Left renal cortex interstitium (tissue), 4 donors: ENCODE measurements at places on chromosomes 12 and 14.

GRCh38 chr12:62736596-62736995 lies 198.4 kb downstream of the PPM1H start:
- no peak for DNase-seq

DNA sequence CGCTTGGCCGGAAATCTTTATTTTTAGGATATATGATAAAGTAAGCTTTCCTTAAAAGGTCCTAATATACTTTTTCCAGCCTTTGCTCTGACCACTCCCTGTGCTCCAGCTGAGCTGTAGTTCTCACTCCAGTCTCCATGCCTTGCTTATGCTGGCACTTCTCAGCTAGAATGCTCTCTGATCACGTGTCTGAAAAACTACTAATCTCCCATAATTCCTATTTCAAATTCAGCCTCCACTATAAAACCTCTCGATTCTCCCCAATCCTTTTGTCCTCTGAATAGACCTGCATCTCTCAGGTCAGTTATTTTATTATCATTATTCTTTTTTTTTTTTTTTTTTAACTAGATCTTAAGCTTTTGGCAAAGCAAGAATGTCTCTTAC lies 3.7 kb downstream of the BIN2 start:
- no peak for DNase-seq

DNA sequence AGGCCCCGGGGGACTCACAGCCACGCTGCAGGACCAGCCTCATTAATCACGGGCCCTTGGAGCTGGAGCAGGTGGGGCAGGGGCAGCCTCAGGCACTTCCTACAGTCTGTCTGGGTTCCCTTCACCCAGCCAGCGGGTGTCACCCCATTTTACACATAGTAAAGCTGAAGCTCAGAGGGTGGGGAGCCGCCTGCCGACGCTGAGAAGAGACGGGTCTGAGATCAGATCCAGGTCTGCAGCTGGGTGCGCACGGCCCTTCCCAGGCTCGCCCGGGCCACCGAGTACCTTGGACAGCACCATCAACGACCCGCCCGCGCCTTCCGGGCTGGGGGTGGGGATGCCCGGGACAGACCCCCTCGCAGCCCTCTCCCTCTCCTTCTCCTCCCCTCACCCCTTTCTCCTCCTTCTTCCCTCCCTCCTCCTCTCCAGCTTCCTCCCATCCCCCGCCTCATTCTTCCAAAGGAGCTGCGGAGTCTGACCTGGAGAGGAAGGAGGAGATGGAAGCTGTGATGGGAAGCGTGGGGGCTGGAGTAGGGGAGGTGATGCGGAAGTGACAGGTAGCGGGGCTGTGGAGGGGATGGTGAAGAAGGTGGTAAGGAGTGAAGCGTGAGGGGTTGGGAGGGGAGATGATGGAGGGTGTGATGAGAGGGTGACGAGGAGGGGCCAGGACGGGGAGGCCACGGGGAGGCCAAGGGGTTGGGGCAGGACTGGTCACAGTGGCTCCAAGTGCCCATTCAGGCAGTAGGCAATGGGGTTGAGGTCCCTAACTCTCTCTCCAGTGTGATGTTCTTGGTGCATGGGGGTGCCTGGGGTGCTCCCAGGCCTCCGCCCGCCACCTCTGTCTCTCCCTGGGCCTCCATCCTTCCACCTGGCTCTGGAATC lies 8.8 kb downstream of the DTX1 start:
- no peak for DNase-seq

DNA sequence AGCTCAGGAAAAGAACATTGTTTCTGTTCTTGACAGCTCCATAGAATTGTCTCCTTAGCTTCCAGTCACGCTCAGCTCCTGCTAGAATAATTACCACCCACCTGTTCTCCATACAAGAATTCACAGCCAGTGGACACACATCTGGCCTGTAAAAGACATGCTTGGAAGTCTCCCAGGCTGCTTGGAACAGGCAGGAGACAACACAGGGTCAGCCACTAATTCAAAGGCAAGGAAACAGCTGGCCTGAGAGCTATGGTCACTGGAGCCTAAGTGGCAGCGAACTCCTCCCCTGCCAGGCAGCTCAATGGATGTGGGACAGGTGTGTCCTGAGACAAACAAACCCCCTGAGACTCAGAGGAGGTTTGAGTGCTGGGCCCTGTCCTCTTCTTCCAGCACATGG lies 22.9 kb upstream of the LTBP2 start:
- DNase-seq: no peak

DNA sequence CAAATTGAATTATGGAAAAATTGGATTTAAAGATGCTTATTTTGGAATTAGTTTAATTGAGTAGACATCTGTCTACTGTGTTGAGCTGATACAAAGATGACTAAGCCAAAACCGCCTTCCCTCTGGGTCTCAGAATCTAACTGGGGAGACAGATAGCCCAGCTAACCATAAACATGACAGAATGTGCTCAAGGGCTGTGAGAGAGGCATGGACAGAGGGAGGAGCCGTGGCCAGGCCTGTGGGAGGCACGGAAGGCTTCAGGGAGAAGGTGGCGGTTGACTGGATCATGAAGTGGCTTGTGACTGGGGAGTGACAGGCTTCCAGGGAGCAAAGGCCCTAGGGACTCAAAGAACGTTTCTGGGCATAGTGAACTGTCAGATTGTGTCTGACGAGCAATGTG lies 74.6 kb downstream of the DACT1 start:
- DNase-seq: no peak

- DNase-seq: no peak
Observed at GRCh38 chr12:20134652-20135051, 233.7 kb upstream of the PDE3A start.

DNA sequence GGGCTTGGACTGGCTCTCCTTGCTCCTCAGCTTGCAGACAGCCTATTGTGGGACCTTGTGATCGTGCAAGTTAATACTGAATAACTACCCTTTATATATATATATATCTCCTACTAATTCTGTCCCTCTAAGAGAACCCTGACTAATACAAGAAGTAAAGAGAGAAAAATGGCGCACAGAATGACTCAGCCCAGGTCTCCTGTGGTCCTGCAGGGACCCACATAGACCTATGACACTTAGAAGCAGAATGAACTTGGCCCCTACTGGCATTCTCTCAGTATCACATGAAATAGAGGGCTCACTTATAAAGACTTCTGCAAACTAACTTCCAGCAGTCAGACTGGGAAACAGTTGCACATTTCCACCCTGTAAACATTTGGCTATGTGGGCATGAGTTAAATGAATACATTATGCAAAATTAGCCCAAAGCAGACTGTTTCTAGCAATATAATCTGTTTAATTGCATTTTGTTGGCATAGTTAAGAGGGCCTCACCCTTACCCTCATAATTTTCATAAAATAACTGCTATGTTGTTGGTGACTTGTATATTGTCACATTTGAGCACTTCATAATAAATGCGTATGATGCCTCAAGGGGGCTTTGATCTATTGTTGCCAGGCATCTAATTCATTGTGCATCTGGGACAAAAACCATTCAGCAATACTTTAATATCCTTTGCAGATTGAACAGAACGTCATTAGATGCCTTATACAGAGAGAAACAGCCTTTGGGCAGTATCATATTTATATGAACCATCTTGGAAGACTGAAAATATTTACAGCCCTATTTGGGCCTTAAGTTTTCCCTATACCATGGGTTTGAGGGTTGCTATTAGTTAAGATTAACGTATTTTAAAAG lies 349.7 kb upstream of the DIO2 start:
- no peak for DNase-seq

GRCh38 chr14:96627811-96628775 lies 125.9 kb downstream of the PAPOLA start:
- DNase-seq: no peak

DNA sequence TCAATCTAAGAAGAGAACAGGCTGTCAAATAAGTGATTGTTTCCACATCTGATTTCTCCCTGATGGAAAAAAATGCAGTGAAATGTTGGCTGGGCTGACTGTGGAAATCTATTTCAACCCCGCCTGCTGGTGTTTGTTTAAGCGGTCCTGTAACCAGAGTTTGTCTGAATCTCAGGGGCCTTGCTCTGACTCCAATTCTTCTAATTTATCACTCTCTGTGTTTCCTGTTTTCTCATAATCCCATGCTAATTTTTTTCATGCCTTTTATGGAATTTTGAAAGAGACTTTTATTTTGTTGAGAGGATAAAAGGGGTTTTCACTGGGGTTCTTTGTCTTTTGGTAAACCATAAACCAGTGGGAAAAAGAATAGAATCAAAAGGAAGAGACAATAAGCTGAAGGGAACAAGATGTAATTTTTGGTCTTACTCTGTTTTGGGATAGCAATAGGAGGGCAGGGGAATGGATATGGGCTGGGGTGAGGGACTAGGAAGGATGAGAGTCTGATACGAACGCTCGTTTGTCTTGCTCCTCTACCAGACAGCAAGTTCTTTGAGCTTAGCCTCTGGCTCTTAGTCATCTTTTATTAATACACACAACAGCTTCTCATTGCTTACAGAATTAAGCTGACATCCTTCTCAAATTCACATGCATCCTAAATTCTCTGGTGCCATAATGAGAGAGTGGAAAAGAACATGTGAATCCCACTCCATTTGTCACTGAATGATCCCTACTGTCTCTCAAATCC lies 8.0 kb upstream of the MGP start:
- no peak for DNase-seq

DNA sequence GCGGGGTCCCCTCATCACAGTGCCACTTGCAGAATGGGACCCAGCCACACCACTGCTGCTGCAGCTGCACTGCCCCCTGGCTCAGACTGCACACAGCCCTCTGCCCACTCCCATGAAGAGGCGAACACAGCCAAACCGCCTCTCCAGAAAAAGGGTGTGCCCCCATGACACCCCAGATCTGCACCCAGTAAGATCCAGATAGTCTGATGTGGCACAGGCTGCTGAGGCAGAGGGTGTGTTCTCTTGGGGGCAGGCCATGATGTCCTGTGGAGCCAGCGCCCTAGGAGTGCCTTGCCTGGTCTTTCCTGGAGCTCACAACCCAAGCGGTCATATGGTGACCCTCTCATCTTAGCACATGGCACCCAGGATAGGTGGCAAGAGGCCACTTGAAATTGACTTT lies 44.4 kb downstream of the SLC8B1 start:
- no peak for DNase-seq

DNA sequence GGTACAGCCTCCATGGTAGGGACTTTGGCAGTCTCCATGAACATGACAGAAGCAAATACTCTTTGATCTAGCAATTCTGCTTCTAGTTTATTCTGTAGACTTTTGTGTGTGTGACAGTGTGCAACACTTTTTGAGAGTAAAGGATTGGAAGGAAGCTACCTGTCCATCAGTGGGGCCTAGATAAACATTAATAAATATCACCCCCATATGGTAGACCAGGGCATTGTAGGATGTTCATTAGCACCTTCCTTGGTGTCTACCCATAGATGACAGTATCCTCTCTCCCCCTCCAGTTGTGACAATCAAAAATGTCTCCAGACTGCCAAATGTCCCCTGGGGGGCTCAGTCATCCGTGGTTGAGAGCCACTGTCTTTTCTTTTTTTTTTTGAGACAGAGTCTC lies 10.8 kb downstream of the SNRNP35 start:
- no peak for DNase-seq

- no peak for DNase-seq
Observed at GRCh38 chr14:104876251-104876699, 11.2 kb downstream of the CEP170B start.

DNA sequence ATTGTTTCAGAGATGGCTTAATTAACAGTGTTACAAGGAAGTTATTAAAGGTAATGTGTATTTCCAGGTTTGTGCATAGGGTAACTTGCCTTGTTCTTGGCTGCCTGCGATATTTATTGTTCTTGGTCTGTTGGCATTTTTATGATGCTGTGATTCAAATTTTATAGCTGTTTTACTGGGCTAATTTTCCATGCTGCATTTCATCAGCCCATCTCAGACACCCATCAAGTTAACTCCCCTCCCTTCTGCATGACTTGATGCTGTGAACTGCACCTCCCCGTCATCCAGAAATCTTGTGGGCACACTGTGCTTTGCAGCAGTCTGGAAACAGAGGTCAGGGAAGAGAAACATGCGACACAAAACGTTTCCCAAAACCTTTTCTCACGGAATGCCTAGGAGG lies 1049.2 kb downstream of the AACS start:
- no peak for DNase-seq
